ENCODE measurements at places on chromosomes 4 and X.
A peak's percentile ranks its signal among the peaks of the same experiment; 100 is the strongest.

DNA sequence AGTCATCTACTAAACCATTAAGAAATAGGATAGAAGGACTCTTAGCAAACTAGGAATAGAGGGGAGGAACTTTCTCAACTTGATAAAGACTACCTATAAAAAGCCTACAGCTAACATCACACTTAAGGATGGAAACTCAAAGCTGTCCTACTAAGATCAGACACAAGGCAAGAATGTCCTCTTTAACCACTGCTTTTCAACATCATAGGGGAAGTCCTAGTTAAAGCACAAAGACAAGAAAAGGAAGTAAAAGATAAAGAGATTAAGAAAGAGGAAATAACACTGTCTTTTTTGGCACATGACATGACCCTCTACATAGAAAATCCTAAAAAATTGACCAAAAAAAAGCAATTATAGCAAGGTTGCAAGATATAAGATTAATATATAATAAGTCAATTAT is 136.6 kb downstream of the FBXW7 start:
- DNase-seq: peak; percentile 55

DNA sequence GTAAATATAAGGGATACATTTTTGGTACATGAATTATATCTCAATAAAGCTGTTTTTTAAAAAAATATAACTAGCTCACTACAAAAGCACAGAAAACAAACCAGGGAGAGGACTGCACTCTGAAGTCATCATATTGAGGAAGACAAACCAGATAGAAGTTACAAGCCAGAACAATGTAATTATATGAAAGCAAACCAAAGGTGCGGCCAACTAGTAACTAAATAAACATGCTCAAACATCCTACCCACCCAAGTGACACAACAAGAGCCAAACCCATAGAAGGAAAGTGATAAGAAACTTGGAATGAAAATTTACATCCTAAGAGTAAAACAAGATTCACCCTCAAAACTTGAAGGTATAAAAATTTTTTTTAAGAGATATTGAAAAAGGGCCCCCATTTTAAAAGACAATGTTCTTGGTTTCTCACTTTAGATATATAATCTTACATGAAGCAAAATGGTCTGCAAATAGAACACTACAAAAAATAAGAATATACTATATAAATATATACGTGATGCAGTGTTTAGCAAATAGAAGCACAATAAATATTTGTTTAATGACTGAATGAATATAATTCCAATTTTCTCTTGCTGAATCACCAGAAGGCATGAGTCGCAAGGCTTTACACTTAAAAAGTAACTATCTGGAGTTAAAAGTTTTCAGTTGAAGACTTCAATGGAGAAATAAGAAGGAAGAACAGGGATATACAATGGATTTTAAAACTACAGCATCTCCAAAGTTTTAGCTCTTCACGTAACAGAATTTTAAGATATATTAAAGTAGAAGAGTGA is 4.0 kb upstream of the SH3D19 start:
- DNase-seq: no peak

- DNase-seq: no peak
These were observed 21.0 kb upstream of the JAKMIP1 start for GRCh38 chr4:6221301-6221850.

GRCh38 chr4:76125816-76126215 is 22.4 kb downstream of the NUP54 start:
- DNase-seq: no peak

DNA sequence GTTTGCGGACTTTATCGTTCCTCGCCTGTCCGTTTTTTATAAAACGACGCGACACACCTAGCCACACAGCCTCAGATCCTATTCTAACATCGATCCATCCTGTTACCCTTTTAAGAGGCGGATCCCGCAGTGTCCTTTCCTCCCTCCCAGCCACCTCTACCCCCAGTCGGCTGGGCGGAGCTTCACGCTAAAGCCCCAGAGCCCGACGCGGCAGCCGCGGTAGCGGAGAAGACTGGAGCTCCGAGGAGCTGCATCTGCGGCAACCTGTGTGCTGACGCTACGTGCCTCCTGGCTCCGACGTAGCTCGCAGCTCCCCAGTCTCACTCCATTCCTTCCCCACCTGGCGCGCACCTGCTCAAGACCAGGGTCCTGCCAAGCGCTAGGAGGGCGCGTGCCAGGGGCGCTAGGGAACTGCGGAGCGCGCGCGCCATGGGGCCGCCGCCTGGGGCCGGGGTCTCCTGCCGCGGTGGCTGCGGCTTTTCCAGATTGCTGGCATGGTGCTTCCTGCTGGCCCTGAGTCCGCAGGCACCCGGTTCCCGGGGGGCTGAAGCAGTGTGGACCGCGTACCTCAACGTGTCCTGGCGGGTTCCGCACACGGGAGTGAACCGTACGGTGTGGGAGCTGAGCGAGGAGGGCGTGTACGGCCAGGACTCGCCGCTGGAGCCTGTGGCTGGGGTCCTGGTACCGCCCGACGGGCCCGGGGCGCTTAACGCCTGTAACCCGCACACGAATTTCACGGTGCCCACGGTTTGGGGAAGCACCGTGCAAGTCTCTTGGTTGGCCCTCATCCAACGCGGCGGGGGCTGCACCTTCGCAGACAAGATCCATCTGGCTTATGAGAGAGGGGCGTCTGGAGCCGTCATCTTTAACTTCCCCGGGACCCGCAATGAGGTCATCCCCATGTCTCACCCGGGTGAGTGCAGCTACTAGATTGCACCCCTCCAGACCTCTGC is at the start of gene RNF128:
Gene RNF128 (plus strand): TSS at position 217 of the 953 bp plus-strand sequence. CDS start 213 bp downstream, at position 430.
- no peak for DNase-seq

DNA sequence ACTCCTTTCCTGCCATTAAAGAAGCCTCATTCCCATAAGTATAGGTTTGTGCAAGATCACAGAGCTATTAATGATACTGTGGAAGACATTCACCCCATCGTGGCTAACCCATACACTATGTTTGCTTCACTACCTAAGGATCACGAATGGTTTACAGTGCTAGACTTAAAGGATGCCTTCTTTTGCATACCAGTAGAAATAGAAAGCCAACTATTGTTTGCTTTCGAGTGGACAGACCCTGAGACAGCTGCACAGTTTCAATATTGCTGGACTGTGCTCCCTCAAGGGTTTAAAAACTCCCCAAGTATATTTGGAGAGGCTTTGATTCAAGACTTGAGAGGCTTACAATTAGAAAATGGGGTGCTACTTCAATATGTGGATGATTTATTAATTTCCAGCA is 16.0 kb upstream of the PAPSS1 start:
- DNase-seq: no peak

- no peak for DNase-seq
These were observed 227.3 kb downstream of the QDPR start for GRCh38 chr4:17284323-17285175.

- DNase-seq: peak; percentile 16
These were observed 27.5 kb upstream of the CWH43 start for GRCh38 chr4:48958582-48958981.

- DNase-seq: no peak
These were observed 15.6 kb upstream of the EXOSC9 start for GRCh38 chr4:121785479-121785878.

Data from inflammatory macrophage treated with lipopolysaccharide for 1 hour (primary cell).